ENCODE measurements at places on chromosomes 11 and 22. TPM values are rescaled to one million over a fixed set of nuclear protein-coding genes. Genes with fewer than 3 reads are reported as not detected.

Gene TBX10
- total RNA-seq, result not detected

Gene FOLR2
- not detected for total RNA-seq

Gene HOATZ
- total RNA-seq, result not detected

Gene C11orf52
- total RNA-seq, result not detected

Gene ART1
- total RNA-seq, result not detected

Gene VEGFB
- 62.8 TPM for total RNA-seq
